ENCODE measurements at places on chromosomes 7 and 10.

DNA sequence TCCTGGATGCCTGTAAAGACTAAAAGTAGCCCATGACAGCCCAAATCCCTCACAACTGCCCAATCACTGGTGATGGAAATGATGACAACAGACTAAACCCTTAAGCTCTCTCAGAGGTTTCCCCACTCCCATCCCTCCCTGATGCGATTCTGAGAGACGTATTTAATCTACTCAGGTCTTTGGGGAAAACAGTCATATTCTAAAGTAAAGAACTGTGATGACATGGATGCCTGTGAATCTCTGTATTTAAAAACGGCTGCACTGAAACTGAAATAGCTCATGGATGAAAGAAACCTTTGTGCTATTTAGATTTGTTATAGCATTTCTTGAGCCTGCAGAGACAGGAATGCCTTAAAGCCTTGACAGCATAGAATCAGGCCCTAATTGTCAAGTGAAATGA is 28.5 kb downstream of the VPS41 start:
- no peaks in the 10 kb centered on the region for H3K4me1 ChIP-seq
- H3K27me3 ChIP-seq: no peaks in the 10 kb centered on the region

GRCh38 chr7:95963446-95963990 is 191.2 kb downstream of the DYNC1I1 start:
- no peak overlapping the region for H3K4me3 ChIP-seq
- H3K4me1 ChIP-seq: no peaks in the 10 kb centered on the region
- no peaks in the 10 kb centered on the region for H3K36me3 ChIP-seq

- no peak overlapping the region for H3K27ac ChIP-seq
- DNase-seq: no peak
- no peak overlapping the region for H3K4me3 ChIP-seq
- H3K27me3 ChIP-seq: no peaks in the 10 kb centered on the region
- H3K4me1 ChIP-seq: no peaks in the 10 kb centered on the region
Observed at GRCh38 chr7:83964318-83964717, 230.3 kb downstream of the SEMA3A start.

GRCh38 chr7:111568419-111568818 is 6.1 kb upstream of the IMMP2L start:
- no peaks in the 10 kb centered on the region for H3K36me3 ChIP-seq
- no peak overlapping the region for H3K27ac ChIP-seq
- H3K4me3 ChIP-seq: no peak overlapping the region
- no peaks in the 10 kb centered on the region for H3K27me3 ChIP-seq
- no peaks in the 10 kb centered on the region for H3K4me1 ChIP-seq

DNA sequence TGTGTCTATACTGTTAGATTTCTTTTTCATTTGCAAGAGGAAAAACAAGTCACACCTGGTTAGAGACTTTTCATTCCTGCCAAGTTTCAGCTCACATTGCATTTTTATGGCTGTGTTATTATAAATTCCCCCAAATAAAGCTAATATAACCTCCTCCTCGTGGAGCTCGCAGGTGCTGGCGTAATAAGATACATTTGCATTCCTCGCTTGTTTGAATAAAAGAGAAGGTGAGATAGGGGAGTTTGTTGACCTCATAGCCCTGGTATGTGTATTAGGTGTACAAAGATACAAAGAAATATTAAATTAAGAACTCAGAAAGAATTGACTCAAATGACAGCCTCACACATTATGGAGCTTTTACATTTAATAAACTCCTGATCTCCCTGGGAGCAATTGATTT is 257.7 kb upstream of the SP8 start:
- H3K36me3 ChIP-seq: no peaks in the 10 kb centered on the region
- DNase-seq: no peak
- H3K27ac ChIP-seq: no peak overlapping the region
- no peak overlapping the region for H3K4me3 ChIP-seq

DNA sequence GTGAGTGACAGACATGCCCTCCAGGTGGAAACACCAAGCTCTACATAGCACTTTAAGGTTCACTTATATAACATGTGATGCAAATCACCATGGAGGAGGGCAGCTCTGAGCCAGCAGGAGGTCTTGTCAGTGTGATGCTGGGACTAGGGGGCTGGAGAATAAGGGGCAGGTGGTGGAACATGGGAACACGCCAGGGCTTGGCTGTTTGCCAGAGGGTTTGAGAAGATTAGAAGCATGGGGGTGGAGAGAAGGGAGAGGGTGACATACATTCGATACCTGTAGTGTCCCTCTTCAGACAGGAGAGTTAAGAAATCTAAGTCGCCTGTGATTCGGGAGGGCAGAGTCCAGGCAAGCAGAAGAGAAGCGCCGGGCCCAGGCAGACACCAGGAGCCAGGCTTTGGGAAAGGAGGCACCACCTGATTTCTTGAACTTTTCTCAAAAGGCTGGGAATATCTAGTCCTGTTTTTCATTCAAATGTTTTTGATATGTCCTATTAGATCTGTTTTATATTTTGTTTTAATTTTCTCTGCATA is 16.9 kb upstream of the LAMB4 start:
- no peaks in the 10 kb centered on the region for H3K4me1 ChIP-seq
- H3K36me3 ChIP-seq: no peaks in the 10 kb centered on the region
- H3K4me3 ChIP-seq: no peak overlapping the region
- H3K27ac ChIP-seq: no peak overlapping the region
- no peaks in the 10 kb centered on the region for H3K27me3 ChIP-seq

GRCh38 chr10:4477664-4478063 is 348.3 kb upstream of the AKR1E2 start:
- DNase-seq: no peak
- no peaks in the 10 kb centered on the region for H3K4me1 ChIP-seq
- no peaks in the 10 kb centered on the region for H3K36me3 ChIP-seq
- no peak overlapping the region for H3K4me3 ChIP-seq
- H3K27me3 ChIP-seq: no peaks in the 10 kb centered on the region
